ENCODE measurements at places on chromosomes 1 and 21.

GRCh38 chr1:70353601-70354331, 756 bp downstream of the ANKRD13C start:
- DNase-seq: no peak

- DNase-seq: no peak
Measured at GRCh38 chr1:27346991-27347624, 5.3 kb downstream of the SYTL1 start.

DNA sequence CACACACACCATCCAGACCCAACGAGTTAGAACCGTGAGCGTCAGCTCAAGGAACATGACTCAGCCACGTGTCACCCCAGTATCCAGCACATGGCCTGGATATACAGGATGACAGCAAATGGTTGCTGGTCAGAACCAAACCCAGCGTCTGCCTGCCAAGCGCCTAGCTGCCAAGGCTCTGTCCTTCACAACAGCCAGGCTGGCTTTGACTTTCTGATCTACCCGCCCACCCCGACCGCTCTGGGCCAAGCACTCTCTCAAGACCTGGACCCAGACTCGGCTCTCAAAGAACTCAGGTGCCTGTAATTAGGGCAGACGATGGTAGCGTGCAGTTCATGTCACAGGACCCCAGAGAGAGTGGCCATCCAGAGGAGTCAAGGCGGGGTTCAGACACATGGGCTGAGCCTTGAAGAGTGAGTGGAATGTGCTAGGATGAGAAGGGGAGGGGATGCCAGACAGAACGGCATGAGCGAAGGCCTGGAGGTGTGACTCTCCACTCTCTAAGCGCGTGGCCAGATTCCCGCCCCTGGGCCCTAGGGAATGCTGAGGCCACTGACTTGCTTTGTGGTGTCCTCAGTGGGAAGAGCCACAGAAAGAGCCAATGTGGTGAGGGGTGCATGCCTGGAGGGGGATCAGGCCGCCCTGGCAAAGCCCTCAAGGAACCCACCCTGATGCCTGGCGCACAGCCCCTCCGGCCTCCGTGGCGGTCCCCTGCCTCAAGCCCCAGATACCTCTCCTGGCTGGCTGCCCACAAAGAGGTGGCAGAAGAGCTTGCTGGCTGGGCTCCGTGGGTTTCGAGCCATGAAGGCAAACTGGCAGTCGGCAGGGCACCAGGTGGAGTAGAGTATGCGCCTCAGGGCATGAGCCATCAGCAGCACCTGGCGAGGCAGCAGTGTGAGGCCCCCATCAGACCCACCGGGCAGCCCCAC, 7.0 kb downstream of the SH2D5 start:
- no peak for DNase-seq

- peak; percentile 63 for DNase-seq
Measured at GRCh38 chr1:14913482-14914177, 239.9 kb upstream of the TMEM51 start.

DNA sequence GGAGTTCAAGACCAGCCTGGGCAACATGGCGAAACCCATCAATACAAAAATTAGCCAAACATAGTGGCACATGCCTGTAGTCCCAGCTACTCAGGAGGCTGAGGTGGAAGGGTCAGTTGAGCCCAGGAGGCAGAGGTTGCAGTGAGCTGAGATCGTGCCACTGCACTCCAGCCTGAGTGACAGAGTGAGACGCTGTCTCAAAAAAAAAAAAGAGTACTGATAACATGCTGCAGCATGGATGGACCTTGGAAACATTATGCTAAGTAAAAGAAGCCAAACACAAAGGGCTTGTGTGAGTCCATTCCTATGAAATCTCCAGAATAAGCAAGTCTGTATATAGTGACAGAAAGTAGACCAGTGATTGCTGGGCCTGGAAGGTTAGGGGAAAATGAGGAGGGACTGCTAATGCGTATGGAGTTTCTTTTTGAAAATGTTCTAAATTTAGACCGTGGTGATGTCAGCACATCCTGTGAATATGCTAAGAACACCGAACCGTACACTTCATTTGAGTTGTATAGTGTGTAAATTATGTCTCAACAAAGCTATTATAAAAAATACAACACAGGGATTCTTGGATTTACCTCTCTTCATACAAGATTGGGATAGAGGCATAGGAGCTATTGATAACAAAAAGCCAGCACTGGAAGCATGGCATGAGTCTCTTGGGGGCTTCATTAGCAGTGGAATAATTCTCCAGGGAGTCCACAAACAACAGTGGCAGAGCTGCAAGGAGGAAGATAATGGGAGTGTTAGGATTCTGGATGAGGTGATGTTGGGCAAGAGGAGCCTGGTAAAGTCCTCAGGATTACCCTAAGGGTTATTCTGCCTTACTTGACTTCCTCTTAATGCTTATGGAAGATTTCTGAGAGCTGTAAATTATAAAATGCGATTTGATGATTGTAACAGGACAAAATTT, 73.5 kb downstream of the TTC3 start:
- no peak for DNase-seq

DNA sequence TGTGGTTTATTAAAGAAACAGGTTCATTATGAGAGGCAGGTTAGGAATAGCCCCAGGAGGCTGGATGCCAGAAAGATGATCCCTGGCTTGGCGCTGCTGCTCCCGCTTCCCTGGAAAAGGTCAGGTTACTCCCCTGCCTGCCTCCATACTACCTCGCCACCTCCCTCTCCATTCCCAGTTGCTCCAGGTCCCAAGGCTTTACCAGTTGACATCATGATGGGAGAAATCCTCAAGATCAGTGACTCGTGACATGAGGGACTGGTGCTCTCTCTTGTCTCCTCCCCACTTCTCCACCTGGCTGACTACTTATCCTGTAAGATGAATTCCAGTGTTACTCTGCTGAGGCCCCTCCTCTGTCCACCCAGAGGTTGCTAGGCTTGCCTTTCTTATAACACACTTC, 19.7 kb downstream of the VASH2 start:
- no peak for DNase-seq

- DNase-seq: no peak
Measured at GRCh38 chr1:203185585-203185984, 919 bp downstream of the CHI3L1 start.

DNA sequence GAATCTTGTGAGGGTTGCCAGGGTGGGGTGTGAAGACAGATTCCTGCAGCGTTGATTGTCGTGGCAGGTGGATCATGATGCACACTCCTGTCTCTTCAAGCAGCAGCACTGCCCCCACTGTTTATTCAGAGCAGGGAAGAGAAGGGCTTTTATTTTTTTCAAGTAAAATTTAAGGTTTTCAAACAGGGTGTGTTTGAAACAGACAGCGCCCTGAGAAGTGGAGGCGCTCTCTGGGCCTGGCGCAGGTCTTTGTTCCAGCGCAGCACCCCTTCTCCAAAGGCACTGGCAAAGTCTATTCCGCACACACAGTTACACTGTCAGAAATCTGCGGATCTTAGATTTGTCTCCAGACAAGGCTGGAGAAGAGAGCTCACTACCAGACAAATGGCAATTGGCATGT, 7.0 kb downstream of the C1orf53 start:
- DNase-seq: no peak

- DNase-seq: no peak
Measured at GRCh38 chr21:33451634-33452071, 28.1 kb downstream of the TMEM50B start.

- no peak for DNase-seq
Measured at GRCh38 chr1:78177708-78178270, 132.0 kb downstream of the GIPC2 start.

DNA sequence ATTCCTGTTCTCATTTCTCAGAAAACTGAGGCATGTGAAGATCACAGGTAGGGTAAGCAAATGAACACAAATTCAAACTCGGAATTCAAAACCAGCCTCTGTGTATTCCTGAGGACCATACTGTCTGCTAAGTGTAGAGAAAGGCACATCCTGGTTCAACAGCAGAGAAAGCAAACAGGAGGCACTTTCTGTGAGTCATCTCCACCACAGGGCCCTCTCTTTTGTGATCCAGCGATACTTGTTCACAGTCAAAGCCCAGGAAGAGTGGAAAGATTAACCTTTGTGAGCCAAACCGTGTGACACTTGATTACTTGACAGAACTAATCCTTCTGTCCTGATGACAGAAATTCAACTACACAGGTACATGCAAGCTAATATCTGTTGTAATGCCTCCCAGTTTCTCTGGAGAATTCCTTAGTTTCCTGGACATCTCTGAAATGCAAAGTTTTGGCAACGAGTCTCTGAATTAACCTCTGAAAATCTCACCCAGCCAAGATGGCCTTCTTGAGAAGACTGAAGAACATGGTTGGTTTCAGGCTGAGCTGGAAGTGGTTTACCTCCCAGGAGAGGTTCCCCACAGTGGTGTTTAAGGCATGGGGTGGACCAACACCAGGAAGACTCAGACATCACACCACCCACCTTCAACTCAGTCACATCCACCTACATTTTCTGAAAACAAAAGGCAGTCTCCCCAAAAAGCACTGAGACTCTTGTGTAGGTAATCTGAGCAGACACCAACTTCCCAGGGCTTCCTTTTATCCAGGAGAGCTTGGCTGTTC, 98.2 kb upstream of the ERG start:
- no peak for DNase-seq

GRCh38 chr1:78758506-78758905, 108.9 kb downstream of the IFI44 start:
- DNase-seq: no peak

GRCh38 chr1:209522826-209523225, 60.7 kb upstream of the CAMK1G start:
- no peak for DNase-seq

GRCh38 chr1:67747671-67748546, 62.9 kb downstream of the GADD45A start:
- no peak for DNase-seq

GRCh38 chr1:202861420-202862132, 27.4 kb downstream of the RABIF start:
- DNase-seq: peak; percentile 84

- DNase-seq: no peak
Measured at GRCh38 chr1:58047265-58047858, 499.2 kb downstream of the OMA1 start.

DNA sequence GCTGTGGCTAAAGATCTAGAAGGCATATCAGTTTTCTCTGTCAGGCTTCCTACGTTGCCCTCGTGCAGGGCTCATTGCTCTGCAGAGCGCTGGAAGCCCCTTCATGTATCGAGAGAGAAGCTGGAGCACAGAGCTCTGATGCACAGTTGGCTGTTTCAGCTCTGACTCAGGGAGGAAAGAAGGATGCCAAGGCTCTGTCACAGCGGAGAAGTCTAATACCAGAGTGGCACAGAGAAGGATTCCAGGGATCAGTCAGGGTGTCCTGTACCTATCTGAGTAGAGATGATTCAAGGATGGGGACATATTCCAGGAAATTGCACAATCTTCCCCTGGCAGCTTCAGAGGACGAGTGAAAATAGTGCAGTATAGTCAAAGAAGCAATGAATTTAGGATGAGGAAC, 179.2 kb upstream of the FMN2 start:
- DNase-seq: no peak

GRCh38 chr1:221069986-221070385, 190.7 kb downstream of the HLX start:
- no peak for DNase-seq

- no peak for DNase-seq
Measured at GRCh38 chr1:28010969-28011368, 51.2 kb downstream of the XKR8 start.

GRCh38 chr21:37564341-37564923, 197.9 kb downstream of the DYRK1A start:
- DNase-seq: no peak

DNA sequence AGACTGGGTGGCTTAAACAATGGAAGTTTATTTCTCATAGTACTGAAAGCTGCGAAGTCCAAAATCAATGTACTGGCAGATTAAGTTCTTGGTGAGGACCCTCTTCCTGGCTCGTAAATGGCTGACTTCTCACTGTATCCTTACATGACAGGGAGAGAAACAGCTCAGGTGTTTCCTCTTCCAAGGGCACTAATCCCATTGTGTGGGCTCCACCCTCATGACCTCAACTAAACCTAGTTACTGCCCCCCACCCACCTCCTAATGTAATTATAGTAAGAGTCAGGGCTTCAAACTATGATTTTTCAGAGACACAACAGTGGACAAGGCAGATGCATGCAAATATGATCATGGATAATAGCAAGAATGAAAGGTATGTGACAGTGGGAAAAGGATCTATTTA, 81.2 kb upstream of the HP1BP3 start:
- DNase-seq: no peak

DNA sequence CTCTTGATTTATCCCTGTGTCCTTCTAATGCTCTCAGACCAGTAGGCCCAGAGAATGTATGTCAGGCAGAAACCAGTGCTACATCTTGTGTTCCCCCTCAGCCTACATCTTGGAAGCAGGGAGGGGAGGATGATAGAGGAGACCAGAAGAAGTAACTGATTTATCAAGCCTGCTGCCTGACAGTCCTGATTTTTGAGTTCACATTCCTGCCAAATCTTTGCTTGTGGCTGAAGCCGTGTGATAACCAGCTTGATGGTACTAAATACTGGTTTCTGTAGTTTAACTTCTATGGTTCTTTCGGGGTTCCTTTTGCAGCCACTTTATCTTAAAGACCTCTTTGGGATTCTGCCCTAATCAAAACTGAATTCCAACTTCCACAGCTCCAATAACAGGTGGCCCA, 59.7 kb upstream of the WDR26 start:
- DNase-seq: no peak
